ENCODE measurements at places on chromosomes 6 and 20.

DNA sequence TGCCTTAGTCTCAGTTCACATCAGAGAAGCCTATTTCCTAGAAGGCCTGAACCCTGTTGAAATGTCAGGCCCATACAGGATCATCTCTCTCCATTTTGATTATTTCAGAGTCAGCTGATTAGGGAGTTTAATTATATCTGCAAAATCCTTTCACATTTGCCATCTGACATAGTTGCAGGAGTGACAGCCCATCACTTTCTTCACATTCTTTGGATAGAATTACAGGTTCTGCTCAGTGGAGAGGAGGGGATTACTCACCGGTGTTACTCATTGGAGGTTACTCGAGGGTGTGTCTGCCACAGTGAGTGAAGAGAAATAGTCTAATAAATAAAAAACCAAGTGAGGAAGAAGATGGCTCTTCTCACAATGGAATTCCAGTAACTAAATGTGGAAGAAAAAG is 216.8 kb downstream of the TMEM242 start:
- DNase-seq = no peak

GRCh38 chr20:1075616-1076015 is 42.8 kb upstream of the PSMF1 start:
- no peak for DNase-seq

- no peak for DNase-seq
These were observed 17.1 kb downstream of the SULF2 start for GRCh38 chr20:47768016-47768824.

DNA sequence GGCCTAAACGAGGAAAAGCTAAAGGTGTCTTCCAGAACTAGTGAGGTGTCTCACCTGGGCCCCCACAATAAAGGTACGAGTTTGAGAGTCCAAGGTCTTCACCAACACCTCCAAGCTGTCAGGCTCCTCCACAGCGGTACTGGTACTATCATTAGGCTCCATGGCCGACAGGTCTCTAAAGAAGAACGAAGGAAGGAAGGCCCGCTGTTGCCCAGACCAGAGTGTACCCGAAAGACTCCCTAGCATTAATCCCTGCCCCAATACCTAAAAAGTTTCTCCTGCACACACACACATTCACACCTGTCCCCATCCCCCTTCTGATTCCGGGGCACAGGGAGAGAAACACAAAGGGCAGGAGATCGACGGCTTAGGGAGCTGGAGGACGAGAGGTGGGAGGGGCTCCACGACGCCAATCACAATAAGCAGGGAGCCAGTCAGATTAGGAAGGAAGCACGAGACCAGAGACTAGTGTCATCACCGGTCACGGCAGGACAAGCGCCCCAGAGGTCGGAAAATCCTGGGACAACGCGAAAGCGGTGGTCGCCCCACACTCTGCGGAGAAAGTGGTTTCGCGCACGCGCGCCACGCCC is 764 bp downstream of the BAG6 start:
- peak; percentile 82 for DNase-seq

- DNase-seq = no peak
These were observed 20.8 kb downstream of the SRC start for GRCh38 chr20:37366743-37367142.

DNA sequence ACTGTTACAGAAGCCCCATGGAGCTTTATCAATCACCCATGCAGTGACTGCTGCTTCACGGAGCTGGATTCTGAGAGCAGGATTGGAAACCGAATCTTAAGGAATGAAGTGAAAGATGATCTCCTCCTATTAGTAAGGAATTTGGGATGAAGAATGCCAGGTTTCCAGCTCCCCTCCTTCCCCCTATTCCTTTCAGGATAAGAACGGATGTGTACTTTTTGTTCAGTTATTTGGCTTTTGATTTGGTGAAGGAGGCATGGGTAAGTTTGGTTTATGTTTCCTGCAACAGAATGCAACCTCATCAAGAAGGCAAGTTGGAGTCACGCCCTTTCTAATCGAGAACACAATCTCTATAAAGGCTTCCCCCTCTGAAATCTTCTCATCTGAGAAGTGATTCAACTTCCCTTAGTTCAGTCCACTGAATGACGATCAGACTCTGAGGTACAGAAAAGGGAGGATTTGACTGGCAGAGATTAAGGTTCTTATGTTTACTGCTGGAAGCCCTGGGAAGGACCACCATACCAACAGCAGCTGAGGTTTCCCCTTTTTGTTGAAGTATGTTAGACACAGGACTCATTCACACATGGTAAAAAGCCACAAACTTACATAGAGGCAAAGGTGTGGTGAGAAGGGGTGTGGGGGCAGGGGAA is 5.5 kb downstream of the ELMO2 start:
- DNase-seq = peak; percentile 61

- DNase-seq = no peak
These were observed 98.0 kb upstream of the FAM8A1 start for GRCh38 chr6:17501982-17502704.

DNA sequence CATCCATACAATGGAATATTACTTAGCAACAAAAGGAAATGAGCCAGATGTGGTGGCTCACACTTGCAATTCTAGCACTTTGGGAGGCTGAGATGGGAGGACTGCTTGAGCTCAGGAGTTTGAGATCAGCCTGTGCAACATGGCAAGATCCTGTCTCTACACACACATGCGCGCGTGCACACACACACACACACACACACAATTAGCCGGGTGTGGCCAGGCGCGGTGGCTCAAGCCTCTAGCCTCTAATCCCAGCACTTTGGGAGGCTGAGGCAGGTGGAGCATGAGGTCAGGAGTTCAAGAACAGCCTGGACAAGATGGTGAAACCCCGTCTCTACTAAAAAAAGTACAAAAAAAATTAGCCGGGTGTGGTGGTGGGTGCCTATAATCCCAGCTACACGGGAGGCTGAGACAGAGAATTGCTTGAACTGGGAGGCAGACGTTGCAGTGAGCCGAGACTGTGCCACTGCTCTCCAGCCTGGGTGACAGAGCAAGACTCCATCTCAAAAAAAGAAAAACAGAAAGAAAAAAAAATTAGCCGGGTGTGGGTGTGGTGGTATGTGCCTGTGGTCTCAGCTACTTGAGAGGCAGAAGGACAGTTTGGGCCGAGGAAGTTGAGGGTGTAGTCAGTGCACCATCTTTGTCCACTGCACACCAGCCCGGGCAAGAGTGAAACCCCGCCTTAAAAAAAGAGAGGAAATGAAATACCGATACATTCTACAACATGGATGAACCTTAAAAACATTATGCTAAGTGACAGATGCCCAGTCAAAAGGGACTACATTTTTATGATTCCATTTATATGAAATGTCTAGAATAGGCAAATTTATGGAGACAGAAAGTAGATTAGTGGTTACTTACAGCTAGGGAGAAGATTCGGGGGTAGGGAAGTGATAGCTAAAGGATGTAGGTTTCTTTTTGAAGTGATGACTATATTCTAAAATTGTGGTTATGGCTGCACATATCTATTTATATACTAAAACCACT is 52.5 kb downstream of the RBL1 start:
- no peak for DNase-seq

GRCh38 chr6:136408204-136408603 is 118.6 kb upstream of the BCLAF1 start:
- no peak for DNase-seq

- no peak for DNase-seq
These were observed 16.2 kb downstream of the LATS1 start for GRCh38 chr6:149701714-149702113.

DNA sequence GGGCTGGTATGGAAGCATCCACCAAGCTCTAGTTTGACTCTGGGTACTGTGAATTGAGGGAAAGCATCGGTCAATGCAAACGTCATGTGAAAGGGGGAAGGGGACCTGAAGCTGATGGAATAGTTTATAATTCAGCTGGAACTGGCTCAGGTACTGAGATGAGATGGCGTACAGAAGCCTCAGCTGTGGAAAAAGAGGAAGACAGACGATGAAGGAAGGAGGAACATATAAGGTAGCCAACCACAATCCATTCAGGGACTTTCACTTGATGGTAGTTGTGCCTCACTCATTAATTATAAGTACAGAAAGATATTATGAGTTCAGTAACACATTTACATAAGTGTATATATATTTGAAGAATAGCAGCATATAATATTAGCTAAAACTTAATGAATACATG is 2.7 kb downstream of the CALHM5 start:
- peak; percentile 20 for DNase-seq

DNA sequence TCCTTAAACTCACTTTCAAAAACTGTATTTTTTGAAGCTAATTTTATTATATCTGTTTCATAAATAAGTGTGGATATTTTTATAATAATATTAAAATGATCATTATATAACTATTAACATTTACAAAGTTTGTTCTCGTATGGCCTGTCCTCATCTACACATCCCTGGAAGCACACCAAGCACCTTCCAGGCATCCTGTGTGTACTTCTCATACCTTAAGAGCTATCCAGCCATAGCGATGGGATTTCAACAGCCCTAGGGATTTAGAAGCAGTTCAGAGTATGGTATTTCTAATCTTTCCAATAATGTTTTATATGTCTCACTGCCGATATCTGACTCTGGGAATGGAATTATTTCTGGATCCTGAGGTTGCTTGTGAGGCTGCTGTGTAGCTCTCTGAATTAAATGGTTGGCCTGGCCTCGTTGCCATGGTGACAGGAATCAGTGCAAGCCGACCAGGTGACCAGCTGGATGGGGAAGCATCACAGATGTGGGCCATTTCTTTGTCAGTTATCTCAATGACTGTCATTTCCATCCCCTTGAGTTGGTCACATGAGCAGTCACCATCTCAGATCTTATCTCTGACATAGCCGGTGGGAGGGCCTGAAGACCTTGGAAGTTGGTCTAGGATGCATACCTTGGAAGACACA is 265.2 kb upstream of the RIN2 start:
- no peak for DNase-seq

- peak; percentile 9 for DNase-seq
These were observed 51.9 kb downstream of the VGLL2 start for GRCh38 chr6:117317261-117317660.

- DNase-seq = peak; percentile 41
These were observed 42.7 kb downstream of the ANKRD6 start for GRCh38 chr6:89475634-89476033.

DNA sequence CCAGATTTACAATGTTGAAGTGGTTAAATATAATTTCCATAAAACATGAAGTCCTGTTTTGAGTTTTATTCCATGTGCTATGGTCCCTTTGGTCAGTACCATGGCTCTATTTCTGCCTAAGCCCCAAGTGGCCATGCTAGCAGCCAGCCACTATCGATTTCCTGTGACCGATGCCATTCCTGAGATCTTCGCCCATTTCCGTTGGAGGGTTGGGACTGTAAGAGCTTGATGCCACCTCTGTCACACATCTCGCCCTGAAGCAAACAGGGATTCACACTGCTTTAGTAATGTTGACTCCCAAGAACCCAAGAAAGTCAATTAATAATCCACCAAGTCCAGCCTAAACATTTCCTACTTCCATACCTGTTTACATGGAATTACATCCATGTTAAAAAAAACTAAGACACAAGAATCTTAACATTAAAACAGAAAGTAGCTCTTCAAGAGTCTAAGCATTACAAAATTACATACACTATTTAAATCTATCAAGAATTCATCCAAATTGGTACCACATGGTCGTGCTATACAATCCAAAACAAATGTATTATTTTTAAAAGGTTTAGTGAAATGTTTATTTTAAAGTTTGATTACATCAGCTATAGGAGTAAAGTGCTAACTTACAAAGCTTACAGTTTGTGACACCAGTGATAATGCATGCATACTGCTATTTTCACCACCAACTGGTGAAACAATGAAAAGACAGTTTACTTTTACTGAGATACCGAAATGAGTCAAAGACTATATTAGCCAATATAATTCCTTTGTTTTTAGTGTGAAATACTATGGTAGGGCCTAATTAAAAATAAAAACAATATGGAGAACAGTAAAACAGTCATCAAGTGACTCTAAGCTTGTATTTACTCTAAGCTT is 2.5 kb downstream of the RBM39 start:
- peak; percentile 46 for DNase-seq

- no peak for DNase-seq
These were observed 170.0 kb downstream of the GPX5 start for GRCh38 chr6:28695715-28696114.

DNA sequence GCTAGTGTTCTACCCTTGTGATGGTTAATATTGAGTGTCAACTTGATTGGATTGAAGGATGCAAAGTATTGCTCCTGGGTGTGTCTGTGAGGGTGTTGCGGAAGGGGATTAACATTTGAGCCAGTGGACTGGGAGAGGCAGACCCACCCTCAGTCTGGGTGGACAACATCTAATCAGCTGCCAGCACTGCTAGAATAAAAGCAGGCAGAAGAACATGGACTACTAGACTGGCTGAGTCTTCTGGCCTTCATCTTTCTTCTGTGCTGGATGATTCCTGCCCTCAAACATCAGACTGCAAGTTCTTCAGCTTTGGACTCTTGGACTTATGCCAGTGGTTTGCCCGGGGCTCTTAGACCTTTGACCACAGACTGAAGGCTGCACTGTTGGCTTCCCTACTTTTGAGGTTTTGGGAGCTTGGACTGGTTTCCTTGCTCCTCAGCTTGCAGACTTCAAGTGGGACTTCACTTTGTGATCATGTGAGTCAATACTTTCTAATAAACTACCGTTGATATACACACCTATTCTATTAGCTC is 50.1 kb downstream of the SDHAF4 start:
- no peak for DNase-seq

- no peak for DNase-seq
These were observed 11.4 kb downstream of the CTSZ start for GRCh38 chr20:58995461-58996225.

DNA sequence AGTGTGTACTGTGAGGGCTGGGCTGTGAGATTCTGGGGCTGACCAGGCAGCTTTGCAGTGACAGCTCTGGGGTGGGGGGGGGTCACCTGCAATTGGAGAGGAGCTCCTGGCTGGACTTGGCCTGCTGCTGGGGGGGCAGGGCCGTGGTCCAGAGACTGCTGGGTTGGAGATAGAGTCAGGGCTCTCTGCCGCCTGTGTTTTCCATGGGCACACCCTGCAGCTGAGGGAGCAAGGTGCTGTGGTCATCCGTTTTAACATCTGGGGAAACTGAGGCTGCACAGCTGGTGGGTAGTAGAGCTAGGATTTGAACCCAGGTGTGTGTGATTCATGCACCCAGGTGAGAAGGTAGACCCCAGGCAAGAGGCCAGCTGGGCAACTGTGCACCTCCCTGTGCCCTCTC is 7.3 kb downstream of the DLGAP4 start:
- DNase-seq = no peak

- DNase-seq = no peak
These were observed 132.9 kb downstream of the PRDM13 start for GRCh38 chr6:99739526-99739925.

- DNase-seq = peak; percentile 39
These were observed 712 bp downstream of the DEK start for GRCh38 chr6:18263418-18264218.

GRCh38 chr6:161354276-161354840 is 80.5 kb upstream of the AGPAT4 start:
- DNase-seq = no peak

DNA sequence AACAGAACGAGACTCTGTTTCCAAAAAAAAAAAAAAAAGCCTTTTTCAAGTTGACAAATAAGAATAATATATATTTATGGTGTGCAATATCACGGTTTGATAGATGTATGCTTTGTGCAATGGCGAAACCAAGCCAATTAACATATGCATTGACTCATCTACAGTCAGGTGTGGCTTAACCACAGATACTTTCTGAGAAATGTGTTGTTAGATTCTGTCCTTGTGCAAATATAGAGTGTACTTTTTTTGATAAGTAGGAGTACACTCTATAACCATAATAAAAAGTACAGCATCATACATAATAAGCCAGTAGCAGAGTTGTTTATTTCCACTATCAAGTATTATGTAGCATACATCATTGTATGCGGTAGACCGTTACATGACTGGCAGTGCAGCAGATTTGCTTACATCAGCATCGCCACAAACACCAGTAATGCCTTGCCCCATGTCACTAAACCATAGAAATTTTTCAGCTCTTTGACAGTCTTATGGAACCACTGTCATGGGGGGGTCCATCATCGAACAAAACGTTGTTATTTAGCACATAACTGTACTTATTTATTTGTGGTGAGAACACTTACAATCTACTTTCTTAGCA is 59.2 kb downstream of the TMEM170B start:
- DNase-seq = no peak

Measured in KBM-7 (cell line).